ENCODE measurements at places on chromosomes 6 and 20. TPM values are rescaled to one million over a fixed set of nuclear protein-coding genes. Genes with fewer than 3 reads are reported as not detected.
A peak's percentile ranks its signal among the peaks of the same experiment; 100 is the strongest.

GRCh38 chr20:10716855-10717254, 43.1 kb upstream of the JAG1 start:
- H3K4me1 ChIP-seq, result peaks cover 4% of the 10 kb centered on the region
- no peaks in the 10 kb centered on the region for H3K36me3 ChIP-seq
- no peaks in the 10 kb centered on the region for H3K27me3 ChIP-seq
- no peak for DNase-seq
- H3K27ac ChIP-seq, result no peak overlapping the region

GRCh38 chr6:89239338-89239737, 22.2 kb upstream of the GABRR1 start:
- H3K4me3 ChIP-seq, result no peak overlapping the region
- H3K4me1 ChIP-seq, result no peaks in the 10 kb centered on the region
- H3K27ac ChIP-seq, result no peak overlapping the region

DNA sequence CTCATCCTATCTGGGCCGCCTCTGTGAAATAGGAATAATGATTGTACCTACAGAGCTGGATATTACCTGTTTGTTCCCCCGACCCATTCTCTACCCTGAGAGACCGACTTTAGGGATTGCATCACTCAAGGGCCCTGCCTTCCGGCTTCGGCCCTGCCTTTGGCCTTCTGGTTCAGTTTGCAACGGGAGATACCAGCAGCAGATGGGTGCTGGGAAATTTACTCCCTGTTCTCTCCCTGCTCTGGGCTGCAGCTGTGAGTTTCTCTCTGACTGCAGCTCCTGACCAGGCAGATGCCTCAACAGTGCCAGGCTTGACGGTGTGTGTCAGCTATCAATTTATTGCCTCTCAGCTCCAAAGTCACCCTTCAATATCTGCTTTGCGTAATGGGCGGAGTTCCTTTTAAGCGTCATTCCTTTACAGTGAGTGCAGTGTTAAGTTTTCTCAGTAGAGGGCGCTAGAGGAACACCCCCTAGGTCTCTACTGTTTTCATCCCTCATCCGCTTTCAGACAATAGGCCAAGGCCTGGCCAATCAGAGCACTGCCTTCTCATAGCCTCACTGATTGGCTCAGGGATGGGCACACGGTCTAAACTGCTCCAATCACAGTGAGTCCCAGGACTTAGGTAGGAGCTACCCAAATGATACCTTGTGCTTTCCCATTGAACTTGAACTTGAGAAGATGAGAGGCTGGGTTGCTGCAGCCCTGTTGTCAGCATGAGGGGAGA, 30.0 kb downstream of the KCNG1 start:
- H3K36me3 ChIP-seq, result no peaks in the 10 kb centered on the region
- H3K4me3 ChIP-seq, result no peak overlapping the region
- H3K27ac ChIP-seq, result no peak overlapping the region
- no peaks in the 10 kb centered on the region for H3K27me3 ChIP-seq

GRCh38 chr20:40813029-40813431, 124.0 kb upstream of the MAFB start:
- H3K4me1 ChIP-seq, result no peaks in the 10 kb centered on the region
- no peaks in the 10 kb centered on the region for H3K27me3 ChIP-seq
- DNase-seq, result no peak
- no peak overlapping the region for H3K27ac ChIP-seq

- no peak for DNase-seq
- no peaks in the 10 kb centered on the region for H3K27me3 ChIP-seq
- H3K4me1 ChIP-seq, result peaks cover 3% of the 10 kb centered on the region
- peak overlapping the region; percentile 61 for H3K4me3 ChIP-seq
Measured at GRCh38 chr6:17281497-17282481, 628 bp downstream of the RBM24 start.

The LAMP5 gene
- not detected for polyA plus RNA-seq

The IRAK1BP1 gene
- 0.71 TPM for polyA plus RNA-seq

The KIF25 gene
- not detected for polyA plus RNA-seq
